ENCODE measurements at places on chromosomes 16 and 17.

GRCh38 chr17:81916234-81917001 lies 1.6 kb downstream of the SIRT7 start:
- DNase-seq = peak; percentile 87

GRCh38 chr16:53611179-53611696 lies 92.4 kb downstream of the RPGRIP1L start:
- no peak for DNase-seq

GRCh38 chr17:32277284-32277683 lies 11.7 kb downstream of the RHBDL3 start:
- no peak for DNase-seq

DNA sequence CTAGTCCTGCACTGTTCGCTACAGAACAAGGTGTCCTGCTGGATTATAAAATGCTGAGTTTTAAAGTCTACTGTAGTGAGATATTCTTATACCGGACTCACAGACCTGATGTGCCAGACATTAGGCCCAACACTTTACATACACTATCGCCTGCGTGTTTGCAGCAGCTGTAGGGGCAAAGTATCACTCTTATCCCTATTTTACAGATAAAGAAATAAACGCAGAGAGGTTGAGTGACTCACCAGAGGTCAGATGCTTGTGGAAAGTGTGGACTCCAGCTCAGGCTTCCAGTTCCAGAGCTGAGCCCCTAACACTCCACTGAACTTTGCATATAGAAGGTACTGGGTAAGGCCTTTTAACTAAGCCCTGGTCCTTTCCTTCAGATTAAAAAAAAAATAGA lies 47.4 kb downstream of the PLXDC1 start:
- no peak for DNase-seq

- DNase-seq = no peak
Measured at GRCh38 chr17:39359994-39360393, 41.4 kb downstream of the FBXL20 start.

DNA sequence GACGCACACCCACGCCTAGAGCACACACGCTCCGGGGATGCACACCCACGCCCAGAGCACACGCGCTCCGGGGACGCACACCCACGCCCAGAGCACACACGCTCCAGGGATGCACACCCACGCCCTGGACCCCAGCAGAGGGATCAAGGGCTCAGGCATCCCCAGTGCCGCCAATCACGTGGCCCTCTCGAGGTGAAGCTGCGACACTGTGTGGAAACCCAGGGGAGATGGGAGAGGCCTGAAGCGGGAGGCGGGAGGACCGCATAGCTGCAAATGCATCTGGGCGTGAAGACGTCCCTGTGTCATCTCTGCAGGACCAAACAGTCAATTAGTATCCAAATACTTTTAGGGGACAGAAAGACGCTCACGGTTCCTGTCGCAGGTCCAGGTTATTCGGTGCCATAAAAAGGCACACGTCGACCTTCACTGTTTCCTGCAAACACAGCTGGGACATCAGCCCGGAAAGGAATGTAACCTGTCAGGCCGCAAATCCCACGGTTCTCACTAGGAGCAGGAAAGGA lies 56.4 kb downstream of the TBC1D16 start:
- DNase-seq = no peak

DNA sequence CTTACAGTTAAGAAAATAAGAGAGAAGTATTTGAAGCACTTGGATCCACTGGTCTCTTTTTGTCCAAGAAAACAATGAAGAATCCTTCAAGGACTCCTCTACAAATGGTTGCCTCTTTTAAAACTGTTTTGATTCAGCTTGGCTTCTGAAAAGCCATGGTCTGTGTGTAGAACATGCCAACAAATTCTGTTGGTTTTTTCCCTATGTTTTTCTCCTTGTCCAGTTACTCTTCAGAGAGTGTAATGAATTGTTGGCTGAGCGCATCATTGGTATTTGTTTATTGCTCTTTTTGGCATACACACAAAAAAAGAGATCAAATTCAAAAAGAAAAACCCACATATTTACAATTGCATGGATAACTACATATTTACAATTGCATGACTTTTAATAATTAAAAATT lies at the start of gene ABCA10:
TSS of gene ABCA10 (minus strand) at position 249 of the 400 bp plus-strand sequence. CDS start 3,466 bp downstream, outside the sequence.
- no peak for DNase-seq

DNA sequence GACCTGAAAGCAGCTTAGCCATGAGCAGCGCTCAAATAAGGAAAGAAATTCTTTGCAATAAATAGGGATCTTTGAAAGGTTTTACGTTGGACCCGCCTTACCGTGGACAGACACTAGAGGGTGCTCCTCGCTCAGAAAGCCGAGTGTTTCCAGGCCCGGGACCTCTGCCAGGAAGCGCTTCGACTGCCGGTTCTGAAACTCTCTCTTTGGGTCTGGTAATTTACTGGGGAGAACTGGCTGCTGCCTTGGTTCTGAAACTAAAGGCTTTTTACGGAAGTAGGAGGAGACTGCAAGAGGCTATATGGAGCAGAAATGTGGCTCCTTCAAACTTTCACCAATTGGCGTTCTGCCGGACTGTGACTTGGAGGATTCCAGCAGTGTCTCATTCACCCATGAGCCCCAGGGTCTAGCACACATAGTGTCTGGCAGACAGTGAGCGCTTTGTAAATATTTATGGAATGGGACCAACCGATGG lies 45.6 kb upstream of the HOXB9 start:
- peak; percentile 34 for DNase-seq

DNA sequence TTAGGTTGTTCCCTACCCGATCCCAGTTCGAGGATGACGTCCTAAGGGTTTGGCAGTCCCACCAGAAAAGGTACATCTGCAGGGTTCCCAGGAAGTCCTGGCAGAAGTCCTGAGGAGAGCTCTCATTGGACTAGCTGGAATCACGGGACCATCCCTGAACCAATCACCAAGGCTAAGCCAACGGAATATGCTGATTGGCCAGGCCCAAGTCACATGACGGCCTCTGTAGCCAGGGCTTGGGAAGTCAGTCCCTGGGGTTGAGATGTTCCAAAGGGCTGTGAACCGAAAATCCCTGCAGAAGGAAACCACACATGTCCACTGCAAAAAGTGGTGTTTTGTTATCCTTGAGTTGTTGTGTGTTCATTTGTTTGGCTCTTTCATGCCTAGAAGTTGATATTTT lies 68.2 kb upstream of the ZNF423 start:
- no peak for DNase-seq

DNA sequence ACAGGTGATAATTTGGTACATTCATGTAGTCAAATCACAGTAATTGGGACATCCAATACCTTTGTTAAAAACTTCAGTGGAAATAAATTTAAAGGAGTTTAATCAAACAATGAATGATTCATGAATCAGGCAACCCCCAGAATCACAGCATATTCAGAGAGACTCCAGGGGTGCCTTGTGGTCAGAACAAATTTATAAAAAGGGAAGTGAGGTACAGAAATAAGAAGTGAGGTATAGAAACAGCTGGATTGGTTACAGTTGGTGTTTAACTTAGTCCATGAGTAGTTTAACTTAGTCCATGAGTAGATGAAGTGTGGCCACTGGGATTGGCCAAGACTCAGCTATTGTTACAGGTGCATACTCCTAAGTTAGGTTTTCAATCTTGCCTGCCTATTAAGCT lies 25.1 kb downstream of the TMEM98 start:
- no peak for DNase-seq

DNA sequence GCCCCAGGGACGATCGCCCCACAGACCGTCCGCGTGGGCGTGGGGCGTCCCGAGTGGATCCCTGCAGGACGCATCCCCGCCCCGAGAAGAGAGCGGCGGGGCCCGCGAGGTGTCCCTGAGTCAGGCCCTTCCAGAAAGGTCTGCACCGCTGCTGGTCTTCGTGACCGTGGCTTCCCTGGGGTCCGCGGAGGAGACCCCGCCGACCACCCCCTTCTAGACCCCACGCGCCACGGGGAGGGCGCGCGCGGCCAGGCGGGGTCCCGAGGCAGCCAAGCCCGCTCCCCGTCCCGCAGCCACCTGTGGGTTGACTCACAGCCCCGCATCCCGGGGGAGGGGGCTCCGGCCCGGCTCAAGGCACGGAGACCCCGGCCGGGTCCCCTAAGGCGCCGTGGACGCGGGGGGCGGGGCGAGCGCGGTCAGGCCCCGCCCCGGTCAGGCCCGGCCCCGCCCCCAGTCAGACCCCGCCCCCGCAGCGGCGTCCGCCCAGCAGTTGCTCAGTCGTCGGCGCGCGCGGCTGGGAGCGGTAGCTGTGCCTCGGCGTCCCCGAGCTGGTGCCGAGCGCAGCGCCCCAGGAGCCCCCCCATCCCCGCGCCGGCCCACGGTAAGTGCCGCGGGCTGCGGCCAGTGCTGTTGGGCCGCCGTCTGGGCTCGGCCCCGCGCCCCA lies at the start of gene BAIAP3:
TSS of gene BAIAP3 (plus strand) at position 497 of the 664 bp plus-strand sequence. CDS start 4,905 bp downstream, outside the sequence.
- no peak for DNase-seq

DNA sequence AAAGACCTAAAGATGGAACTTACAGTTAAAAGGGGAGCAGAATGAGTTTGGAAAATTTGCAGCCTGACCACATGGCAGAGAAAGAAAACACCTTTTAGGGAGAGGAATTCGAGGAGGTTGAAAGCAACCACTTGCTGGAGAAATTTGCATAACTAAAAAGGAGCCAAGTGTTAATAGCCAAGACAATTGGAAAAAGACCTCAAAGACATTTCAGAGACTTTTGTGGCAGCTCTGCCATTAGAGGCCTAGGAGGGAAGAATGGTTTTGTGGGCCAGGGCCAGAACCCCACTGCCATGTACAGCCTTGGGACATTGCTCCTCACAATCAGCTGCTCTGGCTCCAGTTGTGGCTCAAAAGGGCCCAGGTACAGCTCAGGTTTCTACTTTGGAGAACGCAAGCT lies 338.5 kb downstream of the UTP18 start:
- DNase-seq = no peak

DNA sequence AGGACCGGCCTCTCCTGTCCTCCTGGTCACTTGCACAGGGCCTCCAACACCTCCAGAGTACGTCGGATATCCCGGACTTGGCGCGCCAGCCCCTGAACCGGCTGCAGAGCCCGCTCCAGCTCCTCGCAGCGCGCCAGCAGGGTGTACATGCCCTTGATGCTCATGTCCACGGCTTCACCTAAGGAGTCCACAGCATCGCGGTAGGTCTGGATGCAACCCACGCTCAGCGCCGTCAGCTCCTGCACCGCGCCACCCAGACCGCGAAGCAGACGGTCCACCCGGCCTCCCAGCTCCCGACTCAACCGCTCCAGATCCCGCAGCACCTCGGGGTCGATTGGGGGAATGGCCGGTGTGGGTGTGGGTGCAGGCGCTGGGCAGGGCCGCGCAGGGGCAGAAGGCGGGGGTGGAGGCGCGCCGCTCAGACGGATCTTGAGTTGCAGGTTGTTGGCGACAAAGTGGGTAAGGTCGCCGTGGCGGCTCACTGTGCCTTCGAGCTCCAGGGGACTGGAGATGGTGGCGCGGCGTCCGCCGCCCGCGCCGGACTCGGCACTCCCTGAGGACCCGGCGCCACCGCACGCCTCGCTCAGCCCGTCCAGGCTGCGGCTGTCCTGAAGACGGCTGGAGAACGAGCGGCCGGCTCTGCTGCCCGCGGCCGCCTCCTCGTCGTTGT lies 804 bp downstream of the BORCS6 start:
- no peak for DNase-seq

- DNase-seq = no peak
Measured at GRCh38 chr17:36501963-36502362, 15.5 kb downstream of the ZNHIT3 start.

- no peak for DNase-seq
Measured at GRCh38 chr17:2366747-2367494, 29.6 kb downstream of the SGSM2 start.
